Cerebellum (tissue), 4 donors: ENCODE measurements at places on chromosomes 7 and 10. TPM values are rescaled to one million over a fixed set of nuclear protein-coding genes. Genes with fewer than 3 reads are reported as not detected.

Gene PGAM2
- total RNA-seq: 13.0 TPM

Gene CYP2C19
- 0.36 TPM for total RNA-seq

DNA sequence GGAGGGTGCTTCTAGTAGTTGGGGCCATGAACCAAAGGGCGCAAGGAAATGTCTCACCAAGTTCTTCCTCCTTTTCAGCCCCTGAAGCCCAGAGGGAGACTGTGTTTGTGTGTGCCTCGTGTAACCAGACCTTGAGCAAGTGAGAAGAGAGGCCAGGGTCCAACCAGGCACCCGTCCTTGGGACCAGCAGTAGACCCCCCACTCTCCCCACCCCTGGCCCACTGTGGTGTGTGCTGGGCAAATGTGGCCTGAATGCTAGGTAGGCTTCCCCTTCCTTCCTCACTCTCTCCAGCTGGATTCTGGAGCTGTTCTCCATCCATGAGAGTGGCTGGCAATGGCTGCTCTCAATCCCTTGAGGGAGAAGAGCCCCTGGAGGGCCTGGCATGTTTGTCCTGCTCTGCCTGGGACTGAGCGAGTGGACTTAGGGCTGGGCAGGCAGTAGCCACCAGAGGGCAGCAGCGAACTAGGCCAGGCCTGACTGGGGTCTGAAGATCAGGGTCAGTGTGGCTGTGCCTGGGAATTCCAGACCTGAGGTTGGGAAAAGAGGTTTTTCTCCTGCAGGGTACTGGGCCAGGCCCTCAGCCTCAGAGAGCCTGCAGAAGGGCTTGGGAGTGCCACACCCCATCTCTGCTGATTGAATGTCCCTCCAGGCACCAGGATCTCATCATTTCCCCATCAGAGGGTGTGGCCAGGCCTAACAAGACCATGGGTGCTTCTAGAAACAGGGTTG lies 12.5 kb downstream of the SFRP5 start:
- DNase-seq: peak; percentile 87

GRCh38 chr7:157817433-157817832 lies 480.6 kb downstream of the DNAJB6 start:
- DNase-seq: no peak
